ENCODE measurements at places on chromosomes 2 and 18.
A peak's percentile ranks its signal among the peaks of the same experiment; 100 is the strongest.

- no peak for DNase-seq
Measured at GRCh38 chr2:102578376-102578775, 41.0 kb upstream of the SLC9A2 start.

DNA sequence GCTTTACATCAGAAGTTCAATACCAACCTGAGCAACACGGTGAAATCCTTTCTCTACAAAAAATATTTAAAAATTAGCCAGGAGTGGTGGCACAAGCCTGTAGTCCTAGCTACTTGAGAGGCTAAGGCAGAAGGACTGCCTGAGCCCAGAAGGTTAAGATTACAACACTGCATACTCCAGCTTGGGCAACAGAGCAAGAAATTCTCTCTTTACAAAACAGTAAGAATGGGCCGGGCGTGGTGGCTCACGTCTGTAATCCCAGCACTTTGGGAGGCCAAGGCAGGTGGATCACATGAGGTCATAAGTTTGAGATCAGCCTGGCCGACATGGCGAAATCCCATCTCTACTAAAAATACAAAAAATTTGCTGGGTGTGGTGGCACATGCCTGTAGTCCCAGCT, 113.2 kb downstream of the USP34 start:
- DNase-seq, result no peak

DNA sequence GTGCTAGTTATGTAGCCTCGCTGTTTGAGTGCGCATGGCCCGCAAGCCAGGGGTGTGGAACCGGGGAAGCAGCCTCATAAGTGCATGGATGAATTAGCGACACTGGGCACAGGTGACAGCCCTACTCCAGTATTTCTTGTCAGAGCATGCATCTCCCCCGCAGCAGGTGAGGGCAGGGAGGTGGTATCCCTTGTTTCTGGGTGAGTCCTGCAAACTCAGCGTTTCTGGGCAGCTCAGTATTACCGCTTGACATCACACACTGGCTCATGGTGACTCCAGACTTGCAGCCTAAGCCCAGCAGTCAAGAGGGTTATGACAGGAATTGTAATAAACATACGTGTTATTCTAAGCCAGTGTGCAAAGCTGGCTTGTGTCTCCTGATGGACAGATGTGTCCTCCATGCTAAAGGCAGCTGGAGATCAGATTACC, 2.5 kb downstream of the CABLES1 start:
- no peak for DNase-seq

GRCh38 chr2:29522951-29523669, 398.3 kb downstream of the ALK start:
- no peak for DNase-seq

GRCh38 chr2:128457006-128457604, 138.4 kb upstream of the HS6ST1 start:
- no peak for DNase-seq

DNA sequence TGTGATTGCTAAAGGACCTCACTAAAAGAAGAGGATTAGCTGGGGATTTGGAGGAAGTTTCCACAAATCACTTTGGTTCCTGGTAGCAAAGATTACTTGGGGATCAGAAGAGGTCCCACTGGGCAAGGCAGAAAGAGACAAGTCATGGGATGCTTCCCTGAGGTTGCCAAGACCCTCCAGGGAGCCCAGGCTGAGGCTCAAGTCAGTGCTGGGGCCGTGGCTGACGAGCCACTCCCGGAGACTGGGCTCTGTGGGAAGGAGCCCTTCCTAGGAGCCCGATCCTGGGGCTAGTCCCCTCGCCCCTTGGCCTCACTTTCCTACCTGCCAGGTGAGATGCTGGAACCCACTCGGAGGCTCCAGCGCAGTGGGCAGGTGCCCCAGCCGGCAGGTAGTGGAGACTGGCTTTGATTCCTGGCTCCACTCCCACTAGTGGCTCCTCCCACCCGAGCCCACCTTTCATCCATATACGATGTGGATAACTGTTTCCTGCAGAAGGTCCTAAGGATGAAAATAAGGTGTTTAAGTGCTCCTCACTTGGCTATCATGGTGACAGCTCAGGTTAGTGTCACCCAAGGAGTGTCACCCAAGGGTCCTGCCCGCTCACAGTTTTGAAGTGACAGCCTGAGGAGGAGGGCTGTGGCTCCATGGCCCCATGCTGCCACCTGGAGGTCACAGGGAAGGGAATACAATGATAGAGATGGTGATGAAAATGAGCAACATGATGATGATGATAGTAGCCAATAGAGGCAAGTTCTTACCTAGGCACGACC, 100.5 kb downstream of the CAPN13 start:
- DNase-seq, result peak; percentile 63

GRCh38 chr2:146227152-146228019, 1617.4 kb upstream of the ACVR2A start:
- DNase-seq, result no peak

- DNase-seq, result no peak
Measured at GRCh38 chr2:85409845-85410583, at the start of gene CAPG. Gene CAPG (minus strand): TSS chr2:85410366. CDS start chr2:85402145, 8,221 bp downstream.

GRCh38 chr2:157158111-157158510, 99.4 kb upstream of the GALNT5 start:
- DNase-seq, result no peak

DNA sequence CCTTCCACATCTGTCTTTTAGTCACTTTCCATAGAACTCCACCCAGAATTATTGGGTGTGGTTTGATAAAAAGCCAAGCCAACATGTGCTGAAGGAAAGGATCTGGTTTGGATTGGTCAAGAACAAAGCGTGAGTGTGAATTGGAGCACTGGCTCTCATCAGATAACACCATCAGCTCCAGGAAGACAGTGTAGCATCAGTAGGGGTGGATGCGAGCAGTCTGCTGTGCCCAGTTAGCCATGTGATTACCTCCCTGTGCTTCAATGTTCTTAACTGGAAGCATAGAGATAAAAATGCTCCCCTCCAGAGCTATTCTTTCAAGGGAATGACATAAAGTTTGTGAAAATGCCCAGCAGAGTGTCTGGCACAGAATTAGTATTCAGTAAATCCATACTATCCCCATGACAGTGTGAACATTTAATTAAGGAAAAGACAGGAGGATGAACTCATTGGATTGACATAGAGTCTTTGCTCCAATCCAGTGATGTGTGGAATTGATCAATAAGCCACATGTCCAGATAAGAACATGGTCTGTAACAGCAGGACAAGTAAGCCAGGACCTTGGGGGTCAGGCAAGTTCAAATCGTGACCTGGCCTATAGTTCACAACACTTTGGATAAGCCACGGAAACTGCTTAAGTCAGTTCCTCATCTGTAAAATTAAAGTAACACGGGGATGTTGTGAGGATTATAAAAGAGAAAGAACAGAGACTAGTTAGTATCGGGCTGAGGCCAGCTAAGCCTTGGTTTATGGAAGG, 68.0 kb downstream of the FAM124B start:
- DNase-seq, result no peak

DNA sequence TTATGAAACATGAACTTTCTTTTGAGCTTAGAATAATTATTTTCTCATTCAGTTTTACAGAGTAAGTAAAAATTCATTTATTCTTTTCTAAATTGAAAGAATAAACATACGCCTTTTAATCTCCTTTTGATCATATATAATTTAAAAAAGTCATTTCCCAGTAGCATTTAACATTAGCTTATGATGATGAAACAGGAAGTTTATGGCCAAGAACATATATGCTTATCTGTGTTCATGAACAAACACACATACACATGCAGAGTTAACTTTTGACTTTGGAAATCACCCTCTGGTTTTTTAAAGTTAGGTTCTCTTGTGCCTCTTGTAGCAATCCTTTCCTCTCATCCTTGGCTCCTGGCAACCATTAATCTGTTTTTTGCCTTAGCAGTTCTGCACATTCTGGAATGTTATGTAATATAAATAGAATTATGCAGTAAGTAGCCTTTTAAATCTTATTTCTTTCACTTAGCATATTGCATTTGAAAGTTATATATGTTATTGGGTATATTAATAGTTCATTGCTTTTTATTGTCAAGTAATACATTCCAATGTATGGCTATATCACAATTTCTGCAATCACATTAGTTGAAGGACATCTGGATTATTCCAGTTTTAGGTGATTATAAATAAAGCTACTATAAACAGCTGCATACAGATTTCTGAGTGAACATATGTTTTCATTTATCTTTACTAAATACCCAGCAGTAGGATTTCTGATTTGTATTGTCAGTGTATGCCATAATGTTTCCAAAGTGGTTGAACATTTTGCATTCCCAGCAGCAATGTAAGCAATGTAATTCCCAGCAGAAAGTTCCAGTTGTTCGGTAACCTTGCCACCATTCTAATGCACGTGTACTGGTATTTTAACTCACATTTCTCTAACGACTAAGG, 210.3 kb downstream of the ZRANB3 start:
- no peak for DNase-seq

DNA sequence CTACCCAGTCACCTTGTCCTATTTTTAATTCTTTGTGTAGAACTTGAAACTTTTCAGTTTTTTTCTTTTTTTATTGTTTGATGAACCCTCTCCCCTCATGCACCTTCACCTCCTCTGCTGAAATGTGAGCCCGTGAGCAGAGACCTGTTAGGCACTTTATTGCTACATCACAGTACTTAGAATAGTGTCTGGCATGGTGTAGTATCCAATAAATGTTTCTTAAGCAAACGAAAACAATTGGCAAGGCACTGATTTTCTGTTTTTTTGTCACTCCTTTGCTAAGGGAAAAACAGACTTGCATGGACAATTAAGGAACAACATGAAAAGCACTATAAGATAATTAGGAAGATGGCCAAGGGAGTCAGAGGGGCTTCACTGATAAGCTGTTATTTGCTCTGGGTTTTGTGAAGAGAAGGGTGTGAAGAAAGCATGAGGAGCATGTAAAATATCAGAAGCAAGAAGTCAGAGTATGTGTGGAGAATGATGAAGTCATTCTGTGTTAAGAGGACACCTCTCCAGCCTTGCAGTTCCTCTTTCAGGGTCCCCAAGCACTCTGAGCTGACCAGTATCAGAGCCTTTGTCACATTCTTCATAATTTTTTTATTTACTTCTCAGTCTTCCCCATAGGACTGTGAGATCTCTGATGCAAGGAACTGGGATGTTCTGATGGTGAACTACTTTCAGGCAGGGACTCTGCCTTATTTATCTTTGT, 99.7 kb upstream of the CAVIN2 start:
- DNase-seq, result no peak

GRCh38 chr2:44975571-44976450, 33.4 kb downstream of the SIX2 start:
- no peak for DNase-seq

DNA sequence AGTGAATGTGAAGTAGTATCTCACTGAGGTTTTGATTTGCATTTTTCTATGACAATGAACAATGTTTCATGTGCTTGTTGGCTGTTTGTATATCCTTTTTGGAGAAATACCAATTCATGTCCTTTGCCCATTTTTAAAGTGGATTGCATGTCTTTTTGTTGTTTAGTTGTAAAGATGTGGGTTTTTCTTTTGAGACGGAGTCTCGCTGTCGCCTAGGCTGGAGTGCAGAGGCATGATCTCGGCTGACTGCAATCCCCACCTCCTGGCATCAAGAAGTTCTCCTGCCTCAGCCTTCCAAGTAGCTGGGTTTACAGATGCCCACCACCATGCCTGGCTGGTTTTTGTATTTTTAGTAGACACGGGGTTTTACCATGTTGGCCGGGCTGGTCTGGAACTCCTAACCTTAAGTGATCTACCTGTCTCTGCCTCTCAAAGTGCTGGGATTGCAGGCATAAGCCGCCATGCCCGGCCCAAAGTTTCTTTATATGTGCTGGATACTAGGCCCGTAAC, 236.7 kb downstream of the MYCN start:
- DNase-seq, result no peak

DNA sequence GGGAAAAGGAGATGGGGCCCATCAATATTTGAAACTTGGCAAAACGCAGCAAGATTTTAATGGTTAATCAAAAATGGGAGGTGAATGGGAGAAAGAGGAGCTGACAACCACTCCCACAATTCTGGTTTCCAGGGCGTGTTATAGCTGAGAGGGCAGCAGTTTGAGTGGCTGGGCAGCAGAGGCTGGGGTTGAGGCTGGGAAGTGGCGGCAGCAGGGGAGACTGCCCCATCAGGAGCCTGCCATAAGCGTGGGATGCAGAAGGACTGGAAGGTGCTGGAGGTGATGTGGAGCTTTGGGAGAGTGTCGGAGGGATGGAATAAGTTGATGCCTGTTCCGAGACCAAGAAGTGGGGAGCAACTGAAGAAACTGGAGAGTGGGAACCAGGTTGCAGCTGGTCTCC, 48.9 kb upstream of the SH3RF3 start:
- DNase-seq, result no peak

GRCh38 chr2:203799908-203800307, 67.7 kb upstream of the CTLA4 start:
- DNase-seq, result no peak

DNA sequence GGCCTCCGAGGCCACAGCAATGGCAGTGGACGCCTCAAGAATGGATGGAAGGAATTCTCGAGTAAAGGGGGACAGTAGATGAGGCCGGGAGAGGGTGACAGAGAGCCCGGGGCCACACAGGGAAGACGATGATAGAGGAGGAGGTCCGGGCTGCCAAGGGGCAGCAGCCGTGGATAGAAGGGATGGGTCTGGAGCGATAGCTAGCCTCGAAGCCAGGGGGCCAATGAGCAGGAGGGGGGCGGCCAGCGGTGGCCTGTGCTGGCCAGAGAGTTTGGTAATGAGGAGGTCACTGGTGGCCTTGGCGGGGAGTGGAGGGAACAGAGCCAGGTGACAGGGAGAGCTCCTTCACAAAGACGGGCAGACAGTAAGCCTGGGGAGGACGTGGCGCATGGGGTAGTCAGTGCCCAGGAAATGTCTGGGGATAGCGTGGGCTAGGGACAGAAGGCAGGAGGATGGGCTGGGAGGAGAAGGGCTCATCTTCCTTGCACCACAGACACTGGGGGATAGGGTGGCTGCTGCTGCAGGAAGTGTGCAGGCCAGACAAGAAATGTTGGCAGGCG, 87.8 kb upstream of the ASB18 start:
- no peak for DNase-seq

DNA sequence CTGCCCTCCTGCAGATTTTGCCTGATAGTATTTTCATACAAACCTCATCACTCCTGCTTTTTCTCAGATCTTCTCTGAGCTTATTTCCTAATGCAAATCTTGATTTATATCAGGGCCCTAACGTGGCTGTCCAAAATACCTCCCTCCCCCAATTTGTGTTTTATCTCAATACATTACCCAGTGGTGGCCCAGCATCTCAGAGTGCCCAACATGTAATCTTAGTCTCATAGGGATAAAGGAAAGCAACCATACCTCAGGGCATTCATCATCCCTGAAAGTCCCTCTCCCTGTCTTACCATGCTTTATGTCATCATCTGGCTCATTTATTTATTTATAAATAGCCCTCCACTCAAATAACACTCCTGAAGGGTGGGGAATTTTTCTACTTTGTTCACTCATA, 135.3 kb downstream of the SLC8A1 start:
- DNase-seq, result no peak

- DNase-seq, result peak; percentile 37
Measured at GRCh38 chr2:42171396-42171980, 2.3 kb downstream of the EML4 start.

Measured in CD4-positive, alpha-beta memory T cell (primary cell).